ENCODE measurements at places on chromosomes 5 and 9. TPM values are rescaled to one million over a fixed set of nuclear protein-coding genes. Genes with fewer than 3 reads are reported as not detected.
A peak's percentile ranks its signal among the peaks of the same experiment; 100 is the strongest.

Gene PPIC
- total RNA-seq = 23.4 TPM

Gene SLC34A1
- 0.12 TPM for total RNA-seq

Gene TAS2R1
- total RNA-seq = not detected

Gene PCDHA4
- 10.7 TPM for total RNA-seq

Gene SPINK13
- not detected for total RNA-seq

Gene FCN2
- not detected for total RNA-seq

- DNase-seq = no peak
Measured at GRCh38 chr5:61177070-61177469, 14.8 kb upstream of the SMIM15 start.

GRCh38 chr5:160961038-160961437 is 109.0 kb upstream of the ATP10B start:
- DNase-seq = no peak

DNA sequence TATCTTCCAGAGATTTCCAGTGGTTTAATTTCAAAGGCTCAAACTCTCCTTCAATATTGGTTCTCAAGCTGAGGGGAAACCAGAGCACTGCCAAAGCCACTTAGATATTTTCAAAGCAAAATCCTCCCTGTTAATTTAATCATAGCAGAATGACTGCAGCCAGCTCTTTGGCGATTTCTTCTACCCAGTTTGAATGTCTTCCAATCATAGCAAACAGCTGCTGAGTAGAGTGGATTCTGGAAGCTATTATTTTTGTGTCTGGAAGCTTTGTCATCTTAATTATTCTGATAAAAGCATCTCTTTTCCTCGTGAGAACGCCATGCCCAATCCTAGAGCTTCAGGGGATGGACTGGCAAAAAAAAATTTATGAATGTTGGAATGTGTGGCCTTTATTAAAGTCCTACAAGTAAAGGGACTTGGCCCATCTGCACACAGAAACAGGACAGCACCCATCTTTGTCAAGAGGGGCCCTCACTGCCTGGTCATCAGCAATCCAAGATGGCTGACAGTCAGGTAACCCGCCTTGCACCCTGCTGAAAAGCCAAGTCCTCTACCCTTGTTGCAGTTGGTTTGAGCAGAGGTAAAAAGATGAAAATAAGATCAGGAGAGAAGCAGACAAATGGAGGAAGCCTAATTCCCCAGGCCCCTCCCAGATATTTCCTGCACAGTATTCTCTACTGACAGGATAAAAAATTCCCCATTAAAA is 125.1 kb downstream of the SUSD1 start:
- no peak for DNase-seq

- no peak for DNase-seq
Measured at GRCh38 chr9:106648799-106649198, 214.2 kb upstream of the ZNF462 start.

- DNase-seq = no peak
Measured at GRCh38 chr5:90020575-90021538, 388.7 kb downstream of the CETN3 start.

GRCh38 chr9:112013266-112013665 is 116.7 kb downstream of the UGCG start:
- no peak for DNase-seq

DNA sequence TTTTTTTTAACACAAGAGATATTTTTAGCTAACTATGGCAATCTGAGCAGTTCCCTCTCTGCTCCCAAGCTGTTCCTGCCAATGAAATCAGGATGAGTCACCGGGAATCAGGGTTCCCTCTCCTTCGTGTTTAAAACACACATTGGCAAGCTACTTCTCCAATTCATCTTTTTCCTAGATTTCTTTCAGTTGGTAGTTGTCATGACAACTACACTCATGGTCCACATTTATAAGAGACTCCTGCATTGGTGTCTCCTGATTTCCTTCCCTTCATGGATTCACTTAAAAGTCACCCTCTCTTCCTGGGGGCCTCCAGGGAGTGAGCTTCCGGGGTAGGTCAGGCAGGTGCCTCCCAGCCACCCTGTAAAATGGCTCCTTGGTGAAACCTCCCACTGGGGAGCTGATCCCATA is 72.3 kb upstream of the NIPAL4 start:
- DNase-seq = no peak

GRCh38 chr5:68494771-68495170 is 279.2 kb downstream of the PIK3R1 start:
- DNase-seq = no peak

- no peak for DNase-seq
Measured at GRCh38 chr5:140741967-140742366, 41.7 kb downstream of the ZMAT2 start.

GRCh38 chr9:19481971-19482404 is 73.2 kb downstream of the ACER2 start:
- no peak for DNase-seq

GRCh38 chr5:39732166-39732565 is 307.4 kb upstream of the DAB2 start:
- no peak for DNase-seq

- peak; percentile 25 for DNase-seq
Measured at GRCh38 chr9:38092200-38092524, 23.1 kb upstream of the SHB start.

- DNase-seq = no peak
Measured at GRCh38 chr5:113331209-113331551, 103.6 kb downstream of the TSSK1B start.

GRCh38 chr5:35832762-35833161 is 23.9 kb upstream of the IL7R start:
- no peak for DNase-seq

GRCh38 chr5:59660737-59661136 is 232.8 kb downstream of the PDE4D start:
- DNase-seq = no peak

Data from type B pancreatic cell (in vitro differentiated cells).